ENCODE measurements at places on chromosomes 7 and 10.

GRCh38 chr10:86163522-86164173 is 202.9 kb downstream of the GRID1 start:
- no peaks in the 10 kb centered on the region for H3K27me3 ChIP-seq
- H3K36me3 ChIP-seq: no peaks in the 10 kb centered on the region
- H3K4me1 ChIP-seq: no peaks in the 10 kb centered on the region
- no peak overlapping the region for H3K27ac ChIP-seq

- no peak for DNase-seq
- H3K27ac ChIP-seq: no peak overlapping the region
- no peak overlapping the region for H3K4me3 ChIP-seq
- no peaks in the 10 kb centered on the region for H3K36me3 ChIP-seq
- H3K4me1 ChIP-seq: no peaks in the 10 kb centered on the region
These were observed 224.7 kb downstream of the GRID1 start for GRCh38 chr10:86141896-86142295.

DNA sequence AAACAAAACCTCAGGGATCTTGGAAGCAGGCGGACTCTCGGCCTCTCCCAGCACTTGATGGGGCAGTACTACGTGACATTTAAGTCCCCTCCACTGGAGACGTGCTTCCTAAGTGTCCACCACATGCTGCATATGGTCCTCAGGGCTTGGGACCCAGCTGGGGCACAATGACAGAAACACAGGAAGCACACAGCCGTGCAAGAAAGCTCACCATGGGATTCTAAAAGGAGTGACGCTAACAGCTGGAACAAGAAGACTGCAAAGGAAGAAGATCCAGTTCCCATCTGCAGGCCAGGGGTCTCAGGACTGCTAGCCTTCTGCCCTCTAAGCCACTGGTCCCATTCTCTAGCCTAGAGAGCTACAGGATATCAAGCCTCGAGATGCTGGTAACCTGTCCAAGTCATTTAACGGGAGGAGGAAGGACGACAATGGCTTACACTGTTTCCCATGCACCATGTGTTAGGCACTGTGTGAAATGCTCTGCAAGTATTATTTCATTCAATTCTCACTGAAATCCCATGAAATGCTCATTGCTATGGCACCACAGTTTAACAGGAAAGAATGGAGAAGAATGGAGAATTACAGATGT is 61.1 kb downstream of the KCNMA1 start:
- no peaks in the 10 kb centered on the region for H3K27me3 ChIP-seq
- no peak overlapping the region for H3K27ac ChIP-seq
- no peak for DNase-seq
- H3K4me1 ChIP-seq: peaks cover 11% of the 10 kb centered on the region
- H3K36me3 ChIP-seq: no peaks in the 10 kb centered on the region
- no peak overlapping the region for H3K4me3 ChIP-seq

DNA sequence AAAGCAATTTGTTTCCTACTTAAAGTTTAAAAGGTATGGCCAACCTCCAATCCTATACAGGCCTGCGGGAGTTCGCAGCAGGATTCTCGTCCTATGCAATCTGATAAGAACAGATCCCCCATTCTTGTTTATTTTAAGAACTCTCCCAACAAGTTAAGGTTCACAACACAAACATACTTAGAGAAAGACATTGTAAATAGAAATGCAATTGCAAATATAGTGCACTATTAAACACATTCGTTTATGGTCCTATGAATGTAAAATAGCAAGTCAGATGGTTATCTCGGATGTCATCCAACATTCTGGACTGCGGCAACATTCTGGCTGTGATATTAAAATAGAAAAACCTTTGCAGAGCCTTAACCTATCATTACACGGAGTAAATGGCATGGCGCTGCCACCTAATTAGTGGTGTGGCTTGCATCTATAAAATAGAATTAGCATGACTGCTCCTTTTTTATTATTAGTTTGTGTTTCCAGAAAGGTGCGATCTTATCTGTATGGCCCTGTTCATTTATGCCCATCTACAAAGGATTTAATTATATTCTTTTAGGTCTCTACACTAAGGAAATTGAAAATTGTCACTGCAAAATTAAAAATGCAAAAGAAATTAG is 37.0 kb downstream of the BEND7 start:
- no peak overlapping the region for H3K4me3 ChIP-seq
- no peaks in the 10 kb centered on the region for H3K4me1 ChIP-seq

- peak; percentile 63 for DNase-seq
- no peaks in the 10 kb centered on the region for H3K36me3 ChIP-seq
- peaks cover 19% of the 10 kb centered on the region for H3K4me1 ChIP-seq
These were observed at the start of gene SEMA3A for GRCh38 chr7:84194484-84195271. Gene SEMA3A, minus strand, starts transcription at chr7:84194789. Its CDS starts 203 bp downstream, at chr7:84194586.

GRCh38 chr10:63008491-63008890 is 124.6 kb upstream of the NRBF2 start:
- no peak overlapping the region for H3K4me3 ChIP-seq
- DNase-seq: no peak
- no peaks in the 10 kb centered on the region for H3K27me3 ChIP-seq
- H3K4me1 ChIP-seq: 0 out of 2 replicates have a peak, but pooled peaks cover 8% of the 10 kb centered on the region
- H3K36me3 ChIP-seq: no peaks in the 10 kb centered on the region

GRCh38 chr7:3955751-3956696 is 655.0 kb downstream of the SDK1 start:
- no peak overlapping the region for H3K4me3 ChIP-seq
- DNase-seq: peak; percentile 53
- H3K27me3 ChIP-seq: no peaks in the 10 kb centered on the region
- peaks cover 15% of the 10 kb centered on the region for H3K4me1 ChIP-seq

Measured in SJSA1 (cell line).